ENCODE measurements at places on chromosomes 16 and 17.

GRCh38 chr17:63983320-63983719, 10.6 kb upstream of the SCN4A start:
- DNase-seq: no peak

- no peak for DNase-seq
Observed at GRCh38 chr17:79152636-79153035, 78.0 kb downstream of the ENGASE start.

DNA sequence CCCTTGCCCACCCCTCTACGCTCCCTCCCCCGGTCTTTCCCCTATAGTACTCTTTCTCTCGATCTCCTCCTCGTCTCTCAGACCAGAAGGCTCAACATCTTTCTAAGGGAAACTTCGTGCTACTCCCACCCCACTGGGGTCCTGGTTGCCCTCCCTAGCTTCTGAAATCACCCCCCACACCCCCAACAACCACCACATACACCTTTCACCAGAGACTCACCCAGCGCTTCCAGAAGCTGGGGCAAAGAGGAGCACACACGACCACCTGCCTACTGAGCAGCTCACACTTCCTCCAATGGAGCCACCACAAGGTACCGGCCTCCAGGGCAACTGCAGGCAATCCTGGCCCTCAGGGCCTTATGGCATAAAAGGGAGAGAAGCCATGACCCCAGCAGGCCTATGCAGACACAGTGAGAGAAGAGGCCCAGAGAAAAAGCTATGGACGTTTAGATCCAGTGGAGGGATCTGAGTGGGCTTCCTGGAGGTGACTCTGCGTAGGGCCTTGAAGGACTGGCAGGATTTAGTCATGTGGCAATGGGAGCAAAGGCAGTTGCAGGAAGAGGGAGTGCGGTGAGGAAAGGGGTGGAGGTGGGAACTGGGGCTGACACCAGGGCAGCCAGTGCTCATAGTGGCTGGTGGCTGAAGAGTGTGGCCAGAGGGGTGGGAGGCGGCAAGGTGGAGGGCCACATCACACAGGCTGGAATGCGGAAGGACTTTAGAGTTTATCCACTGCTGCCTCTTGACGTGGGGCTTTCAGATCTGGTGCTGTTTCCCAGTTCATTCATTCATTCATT, 12.1 kb upstream of the TMEM92 start:
- DNase-seq: no peak

DNA sequence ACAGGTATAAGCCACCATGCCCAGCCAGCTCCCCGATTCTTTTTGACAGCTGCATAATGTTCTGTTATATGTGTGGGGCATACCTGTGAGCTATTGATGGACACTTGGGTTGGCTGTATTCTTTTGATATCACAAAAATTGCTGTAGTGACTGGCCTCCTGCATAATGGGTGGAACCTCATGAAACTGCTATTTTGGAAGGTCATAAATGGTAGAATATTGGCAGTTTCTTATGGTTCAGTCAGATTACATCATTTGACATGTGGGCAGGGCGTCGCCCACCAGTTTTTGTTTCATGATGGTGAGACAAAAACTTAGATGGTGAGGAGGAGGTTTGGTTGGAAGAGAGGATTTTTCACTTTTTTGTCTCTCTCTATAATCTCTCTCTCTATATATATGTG, 26.7 kb upstream of the POLR3E start:
- no peak for DNase-seq

DNA sequence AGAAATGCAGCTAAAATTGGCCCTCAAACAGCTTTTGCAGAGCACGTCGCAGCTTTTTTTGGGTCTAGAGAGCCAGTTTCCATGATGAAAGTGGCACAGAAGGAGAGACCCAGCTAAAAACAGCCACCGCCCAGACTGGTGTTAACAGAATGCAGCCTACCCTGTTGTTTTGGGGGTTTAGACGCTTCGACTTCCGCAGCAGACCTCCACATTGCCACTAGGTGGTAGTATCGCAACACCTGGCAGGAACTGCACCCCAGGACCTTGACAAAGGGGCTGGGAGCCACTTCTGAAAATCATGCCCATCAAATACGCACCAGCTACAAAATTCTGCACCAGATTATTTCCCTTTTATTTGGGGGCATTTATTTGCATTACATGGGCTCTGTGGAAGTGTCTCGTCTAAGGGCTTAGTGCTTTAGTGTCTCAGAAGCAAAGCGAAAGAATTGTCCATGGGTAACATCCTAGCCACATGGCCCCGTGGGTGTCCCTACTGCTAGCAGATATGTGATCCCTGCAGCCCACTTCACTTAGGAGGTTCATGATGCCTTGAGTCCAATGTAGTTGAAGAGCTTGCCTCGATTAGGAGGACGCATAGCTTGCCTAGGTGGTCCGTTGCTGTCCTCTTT, 167.1 kb downstream of the HAPSTR1 start:
- no peak for DNase-seq

DNA sequence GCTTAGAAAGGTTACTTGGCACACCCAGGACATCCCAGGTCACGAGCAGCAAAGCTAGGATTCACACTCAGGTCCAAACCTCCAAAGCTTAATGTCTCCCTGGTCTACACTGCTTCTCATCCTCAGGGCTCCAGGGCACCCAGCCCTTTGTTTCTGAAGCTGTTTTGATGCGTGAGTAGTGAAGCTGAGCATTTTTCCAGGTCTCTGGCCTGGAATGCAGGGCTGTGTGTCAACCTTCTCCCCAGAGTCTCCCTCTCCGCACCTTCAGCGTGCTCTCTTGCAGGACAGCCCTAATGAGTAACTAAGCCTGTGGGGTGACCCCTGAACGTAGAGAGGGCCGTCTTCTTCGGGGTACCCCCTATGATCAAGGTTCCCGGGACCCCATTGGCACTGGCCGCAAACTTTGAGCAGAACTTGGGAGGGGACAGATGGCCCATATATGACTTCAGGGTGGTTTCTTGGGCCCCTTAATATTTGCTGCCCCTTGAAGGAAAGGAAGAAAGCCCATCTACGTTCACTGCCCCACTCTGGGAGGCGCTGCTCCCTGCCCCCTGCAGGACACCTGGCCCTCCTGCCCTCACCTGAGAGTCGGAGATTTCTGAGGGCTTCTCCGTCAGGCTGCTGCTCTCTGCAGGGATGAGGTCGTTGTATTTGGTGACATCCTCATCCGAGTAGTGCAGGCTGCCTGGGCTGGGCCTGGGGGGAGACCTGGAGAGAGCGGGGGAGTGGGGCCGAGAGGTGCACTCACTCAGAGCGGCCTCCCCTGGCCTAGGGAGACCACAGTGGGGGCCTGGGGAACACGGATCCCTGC, 36.4 kb upstream of the CDC42EP4 start:
- DNase-seq: no peak

DNA sequence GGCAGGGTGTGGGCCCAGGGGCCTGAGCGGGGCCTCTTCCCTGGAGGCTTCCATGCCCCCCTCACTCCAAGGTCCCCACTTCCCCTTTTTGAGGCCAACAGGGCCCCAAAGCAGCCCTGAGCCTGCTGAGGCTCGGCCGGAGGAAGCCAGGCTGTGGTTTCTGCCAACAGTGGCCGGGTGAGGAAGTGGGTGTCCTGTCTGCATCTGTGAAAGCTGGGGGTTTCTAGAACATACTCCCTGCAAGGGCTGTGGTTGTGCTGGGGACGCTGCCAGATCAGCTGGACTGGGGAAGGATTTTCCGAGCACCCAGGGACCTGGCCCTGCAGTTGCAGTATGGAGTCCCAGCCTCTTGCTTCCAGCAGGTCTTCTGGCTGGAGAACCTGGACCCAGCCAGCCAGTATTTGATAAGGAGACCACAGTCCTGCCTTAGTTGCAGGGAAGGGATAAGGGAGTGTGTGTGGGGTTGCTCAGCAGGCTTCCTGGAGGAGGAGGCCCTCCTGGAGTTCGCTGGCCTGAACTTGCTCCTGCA, 15.7 kb downstream of the ADCY7 start:
- peak; percentile 40 for DNase-seq

GRCh38 chr17:2487306-2487705, 24.4 kb downstream of the METTL16 start:
- no peak for DNase-seq

DNA sequence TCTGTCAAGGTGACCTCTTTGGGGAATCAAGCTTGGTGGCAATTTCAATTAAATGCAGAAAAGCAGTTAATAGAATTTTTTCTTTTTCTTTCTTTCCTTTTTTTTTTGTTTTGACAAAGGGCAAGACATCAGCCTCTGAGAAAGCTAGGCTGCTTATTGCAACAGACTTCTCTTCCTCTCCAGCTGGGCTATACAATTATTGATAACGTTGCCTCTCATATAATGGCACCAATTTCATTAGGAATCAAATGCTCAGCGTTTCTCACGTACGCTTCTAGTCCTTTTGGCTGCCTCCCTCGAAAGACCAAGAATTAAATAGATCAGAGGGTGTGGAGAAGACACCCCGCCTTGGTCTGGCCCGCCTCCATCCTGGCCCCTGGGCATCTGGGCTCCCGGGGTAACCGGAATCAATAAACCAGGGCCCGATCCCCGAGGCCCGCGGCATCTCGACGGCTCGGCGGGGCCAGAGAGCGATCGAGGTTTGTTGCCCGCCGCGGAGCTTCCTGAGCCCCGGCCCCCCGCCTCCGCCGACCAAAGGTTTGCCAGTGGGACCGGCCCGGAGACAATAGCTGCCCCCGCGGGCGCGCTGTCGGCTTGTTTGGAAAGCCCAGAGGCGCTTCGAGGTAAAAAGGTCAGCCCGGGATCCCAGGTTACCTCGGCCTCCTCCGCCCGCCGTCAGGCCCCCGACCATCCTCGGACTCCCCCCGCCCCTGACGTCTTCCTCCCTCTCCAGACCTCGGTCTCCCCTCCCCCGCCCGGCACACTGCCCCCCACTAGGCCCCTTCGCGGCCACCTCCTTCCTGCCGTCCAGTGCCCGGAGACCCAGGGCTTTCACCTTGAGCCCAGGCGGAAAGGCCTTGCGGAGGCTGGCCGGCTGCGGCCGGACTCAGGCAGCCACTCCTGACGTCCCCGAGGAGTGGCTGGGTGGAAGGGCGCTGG, 3.9 kb downstream of the HOXB1 start:
- no peak for DNase-seq

DNA sequence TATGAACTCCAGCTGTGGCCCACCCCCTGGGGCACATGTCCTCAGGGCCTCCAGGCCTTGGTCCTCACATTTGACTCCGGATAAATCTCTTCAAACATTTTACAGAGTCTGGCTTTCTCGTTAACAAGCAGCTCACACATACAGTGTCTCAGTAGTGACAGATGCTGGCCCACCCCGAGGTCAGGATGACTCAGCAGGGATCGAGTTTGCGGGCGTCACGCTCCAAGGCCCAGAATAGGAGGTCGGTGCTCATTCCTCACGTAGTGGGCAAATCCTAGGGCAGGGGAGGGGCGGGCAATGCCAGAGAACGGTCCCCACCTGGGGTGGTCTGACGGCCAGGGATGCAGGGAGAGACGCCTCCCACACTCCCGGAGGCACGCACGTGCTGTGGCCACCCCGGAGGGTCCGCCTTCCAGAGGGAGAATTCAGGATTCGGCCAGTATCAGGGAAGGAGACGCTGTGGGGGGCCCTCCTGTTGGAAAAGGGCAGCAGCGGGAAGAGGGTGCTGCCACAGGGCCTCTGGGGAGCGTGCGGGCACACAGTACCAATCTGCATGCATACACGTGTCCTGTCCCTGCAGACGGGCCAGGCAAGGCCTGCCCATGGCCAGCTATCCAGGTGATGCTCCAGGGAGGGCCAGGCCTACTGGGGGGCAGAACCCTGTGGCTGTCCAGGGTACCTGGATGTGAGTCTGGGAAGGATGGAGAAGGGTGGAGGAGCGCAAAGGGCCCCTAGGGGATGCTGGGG, 8.6 kb downstream of the SLC7A5 start:
- DNase-seq: no peak

DNA sequence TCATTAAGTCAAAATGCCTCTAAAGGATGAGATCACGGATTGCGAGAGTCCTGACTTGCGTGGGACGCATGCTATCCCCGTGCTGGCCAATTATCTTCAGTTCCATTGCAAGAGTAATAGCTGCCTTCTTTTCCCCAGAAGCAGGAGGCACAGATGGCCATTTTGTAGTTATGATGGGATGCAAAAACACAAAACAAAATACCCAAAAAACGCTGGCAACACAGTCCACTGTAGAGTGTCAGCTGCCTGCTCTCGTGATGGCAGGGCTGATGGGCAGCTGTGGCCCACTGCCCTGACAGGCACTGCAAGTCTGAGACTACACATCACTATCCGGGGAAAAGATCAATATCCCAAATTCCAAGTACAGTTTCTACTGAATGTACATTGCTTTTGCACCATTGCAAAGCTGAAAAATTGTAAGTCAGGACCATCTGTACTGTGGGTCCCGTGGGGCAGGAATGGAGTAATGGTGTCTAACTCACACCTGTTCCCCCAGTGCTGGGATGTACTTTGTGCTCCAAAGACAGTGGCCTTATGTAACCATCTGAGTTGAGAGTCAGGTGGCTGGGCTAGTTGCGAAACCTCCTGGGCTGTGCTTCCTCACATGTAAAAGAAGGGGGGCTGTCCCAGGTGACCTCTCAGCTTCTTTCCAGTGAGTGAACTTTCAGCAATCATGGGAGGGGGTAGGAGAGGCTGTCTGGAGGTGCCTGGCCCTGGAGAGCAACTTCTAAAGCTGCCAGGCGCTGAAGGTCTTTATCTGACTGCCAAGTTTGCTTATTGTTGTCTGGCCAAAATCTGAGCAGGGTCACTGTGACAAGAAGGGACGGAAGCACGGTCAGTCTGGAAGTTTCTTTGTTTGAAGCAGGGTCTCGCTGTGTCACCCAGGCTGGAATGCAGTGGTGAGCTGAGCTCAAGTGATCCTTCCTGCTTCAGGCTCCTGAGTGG, 4.7 kb downstream of the SLC47A1 start:
- no peak for DNase-seq

- DNase-seq: no peak
Observed at GRCh38 chr17:73096211-73096610, 3.7 kb upstream of the SLC39A11 start.

DNA sequence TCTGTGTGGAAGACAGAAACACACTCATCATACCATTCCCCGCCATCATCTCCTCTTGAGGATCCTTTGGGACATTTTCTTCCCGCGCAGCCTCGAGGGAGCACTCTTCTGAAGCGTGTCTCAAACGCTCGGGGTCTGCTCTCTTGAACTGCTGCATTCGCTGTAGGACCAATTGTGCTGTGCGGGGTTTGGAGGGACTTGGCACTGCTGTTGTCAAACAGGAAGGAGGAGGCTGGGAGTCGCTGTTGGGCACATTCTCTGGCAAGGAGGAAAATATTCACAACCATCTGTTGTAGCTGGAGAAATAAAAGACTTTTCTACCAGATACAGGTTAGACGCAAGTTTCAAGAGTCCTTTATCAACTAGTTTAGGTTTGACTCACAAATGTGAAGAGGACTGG, 5.0 kb downstream of the SLX4 start:
- DNase-seq: no peak

- no peak for DNase-seq
Observed at GRCh38 chr17:36627101-36627500, 25.7 kb downstream of the MRM1 start.

- DNase-seq: no peak
Observed at GRCh38 chr17:1597861-1598342, 30.7 kb downstream of the SLC43A2 start.
